Activated T-helper 1 cell treated with anti-CD3 and anti-CD28 coated beads, Interleukin-12 subunit alpha, Interleukin-12 subunit beta, Interleukin-2, Interleukin-4 antibody, amounts not matched to agents 30 ng/mL and 10 ng/mL and 1 ng/mL, durations not matched to agents 14 hours and 24 hours and 36 hours (primary cell): ENCODE measurements at places on chromosomes 11 and 22.

GRCh38 chr22:26333088-26333800, 95.8 kb upstream of the ASPHD2 start:
- peaks cover 5% of the 10 kb centered on the region for H3K4me1 ChIP-seq
- H3K4me3 ChIP-seq, result no peak overlapping the region
- no peaks in the 10 kb centered on the region for H3K36me3 ChIP-seq
- no peak for DNase-seq

DNA sequence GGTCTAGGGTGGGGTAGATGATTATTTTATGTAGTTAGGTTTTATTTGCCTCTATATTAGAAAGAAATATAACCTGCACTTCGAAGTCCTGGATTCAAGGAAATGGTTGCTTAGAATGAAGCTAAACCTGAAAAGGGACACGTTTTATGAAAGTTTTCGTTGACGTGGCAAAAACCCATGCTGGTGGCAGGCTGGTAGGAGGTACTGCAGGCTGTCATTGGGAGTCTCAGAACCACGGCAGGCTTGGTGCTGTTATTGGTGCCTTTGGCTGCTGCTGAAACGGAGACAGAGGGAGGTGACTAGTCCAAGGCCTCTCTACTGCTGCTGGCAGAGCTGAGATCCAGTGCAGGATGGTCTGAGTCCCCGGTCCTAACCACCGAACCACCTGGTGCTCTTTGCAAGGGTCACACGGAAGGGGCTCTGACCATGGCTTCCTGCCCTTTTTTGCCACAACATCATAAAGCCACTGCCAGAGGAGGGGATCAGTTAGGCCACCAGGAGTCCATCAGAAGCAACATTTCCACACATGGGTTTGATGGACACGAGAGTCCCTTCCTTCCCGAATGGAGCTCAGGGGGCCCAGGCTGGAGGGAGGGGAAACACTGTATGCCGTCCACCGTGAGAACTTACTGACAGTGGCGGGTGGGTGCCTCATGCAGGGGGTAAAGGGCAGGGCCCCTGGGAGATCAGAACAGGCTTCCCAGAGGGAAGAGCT, 13.4 kb downstream of the CSF2RB start:
- H3K27ac ChIP-seq, result peak overlapping the region; percentile 40
- H3K27me3 ChIP-seq, result peaks cover 1% of the 10 kb centered on the region
- no peak overlapping the region for H3K4me3 ChIP-seq
- H3K36me3 ChIP-seq, result no peaks in the 10 kb centered on the region

GRCh38 chr11:10505278-10506007, 35.5 kb downstream of the RNF141 start:
- H3K36me3 ChIP-seq, result peaks cover 33% of the 10 kb centered on the region
- H3K4me1 ChIP-seq, result peaks cover under 1% of the 10 kb centered on the region
- no peak for DNase-seq
- no peak overlapping the region for H3K4me3 ChIP-seq
- no peak overlapping the region for H3K27ac ChIP-seq
- H3K27me3 ChIP-seq, result no peaks in the 10 kb centered on the region

DNA sequence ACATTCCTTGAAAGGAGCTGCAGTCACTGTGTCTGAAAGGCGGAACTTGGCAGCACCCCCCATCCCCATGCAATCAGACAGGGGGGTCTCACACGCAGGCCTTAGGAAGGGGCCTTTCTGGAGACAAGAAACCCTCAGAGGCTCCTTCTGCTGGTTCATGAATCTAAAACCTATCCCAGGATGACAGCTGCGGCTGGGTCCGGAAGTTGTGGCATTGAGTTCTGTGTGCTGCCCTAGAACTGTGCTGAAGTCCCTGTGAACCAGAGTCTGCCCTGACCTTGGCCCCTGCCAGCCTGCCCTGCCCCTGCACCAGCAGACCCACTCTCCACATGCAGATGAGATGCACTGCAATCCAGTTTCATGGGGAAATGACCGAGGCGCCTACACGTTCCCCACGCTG, 268.0 kb downstream of the CTTN start:
- no peak for DNase-seq
- H3K4me3 ChIP-seq, result no peak overlapping the region
- peaks cover 9% of the 10 kb centered on the region for H3K27me3 ChIP-seq
- no peaks in the 10 kb centered on the region for H3K36me3 ChIP-seq
